ENCODE measurements at places on chromosomes 1 and 21.

- DNase-seq, result no peak
Measured at GRCh38 chr1:147077523-147077922, 94.7 kb downstream of the PRKAB2 start.

GRCh38 chr1:236636017-236636416 is 31.7 kb upstream of the HEATR1 start:
- DNase-seq, result no peak

- DNase-seq, result peak; percentile 86
Measured at GRCh38 chr1:205925736-205926135, 17.5 kb downstream of the SLC26A9 start.

DNA sequence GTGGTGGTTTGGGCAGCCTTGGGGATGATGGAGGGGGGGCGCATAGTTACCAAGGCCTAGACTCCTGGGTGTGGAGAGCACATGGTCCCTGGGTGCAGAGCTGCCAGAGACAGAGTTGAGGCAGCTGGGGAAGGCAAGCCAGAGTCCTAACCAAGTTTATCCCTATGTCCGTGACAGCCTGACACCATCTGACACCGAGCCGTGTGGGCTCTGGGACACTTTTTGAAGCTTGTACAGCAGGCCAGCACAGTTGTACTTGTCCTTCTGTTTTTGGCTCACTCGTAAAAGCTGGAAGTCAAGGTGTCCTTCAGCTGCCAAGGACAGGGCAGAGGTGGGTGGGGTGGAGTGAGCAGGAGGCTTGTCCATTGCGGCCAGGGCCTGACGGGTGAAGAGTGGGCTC is 28.5 kb downstream of the SLC26A9 start:
- DNase-seq, result no peak

- no peak for DNase-seq
Measured at GRCh38 chr1:228778466-228778865, 43.2 kb downstream of the RHOU start.

GRCh38 chr1:236020359-236021219 is 44.3 kb downstream of the NID1 start:
- DNase-seq, result no peak

- DNase-seq, result no peak
Measured at GRCh38 chr1:147751346-147751745, 9.1 kb downstream of the GJA5 start.

DNA sequence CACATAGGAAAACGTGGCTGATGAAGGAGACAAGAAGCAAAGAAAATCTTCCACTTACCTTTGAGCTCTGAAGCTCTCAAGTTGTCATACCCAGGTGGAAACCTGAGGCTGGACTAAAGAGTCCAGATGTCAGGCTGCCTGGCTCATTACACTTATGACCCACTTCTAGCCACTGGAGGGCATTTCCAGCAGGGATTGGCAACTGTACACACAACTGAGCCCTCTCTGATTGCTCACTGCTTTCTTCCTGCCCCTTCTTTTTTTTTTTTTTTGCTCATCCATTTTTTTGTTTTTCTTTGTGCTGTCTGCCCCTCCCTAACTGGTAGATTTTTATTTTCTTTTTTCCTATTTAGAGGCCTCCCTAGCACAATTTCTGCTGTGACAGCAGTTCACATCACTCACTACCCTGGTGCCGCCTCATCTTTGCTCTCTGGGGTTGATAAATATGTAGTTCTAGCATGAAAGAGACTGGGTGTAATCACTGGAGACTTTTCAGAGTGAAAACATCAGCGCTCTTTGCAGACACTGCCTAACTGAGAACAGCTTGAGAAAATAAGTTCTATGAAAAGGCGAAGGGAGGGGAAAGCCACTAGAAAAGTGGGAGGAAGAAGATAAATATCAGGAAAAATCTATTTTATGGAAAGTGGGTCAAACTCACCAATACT is 334.5 kb downstream of the NUF2 start:
- no peak for DNase-seq

DNA sequence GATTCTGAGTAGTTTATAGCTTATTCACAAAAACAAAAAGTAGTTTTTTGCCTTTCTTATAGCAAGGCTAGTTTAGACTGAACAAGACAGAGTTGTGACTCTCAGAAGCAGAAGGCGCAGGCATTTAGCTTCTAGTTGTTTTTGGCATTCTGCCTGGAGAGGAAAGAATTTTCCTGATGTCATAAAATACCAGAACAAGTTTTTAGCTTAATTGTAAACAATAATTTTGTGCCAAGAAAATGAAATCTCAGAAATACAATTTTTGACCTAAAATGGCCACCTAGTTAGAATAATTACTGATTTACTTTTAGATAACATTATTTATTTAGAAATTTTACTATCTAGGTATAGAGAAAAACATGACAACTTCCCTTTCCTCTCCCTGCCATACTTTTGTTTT is 1.0 kb downstream of the DNAJB4 start:
- peak; percentile 79 for DNase-seq

- peak; percentile 86 for DNase-seq
Measured at GRCh38 chr1:53047737-53048736, 14.0 kb upstream of the PODN start.

DNA sequence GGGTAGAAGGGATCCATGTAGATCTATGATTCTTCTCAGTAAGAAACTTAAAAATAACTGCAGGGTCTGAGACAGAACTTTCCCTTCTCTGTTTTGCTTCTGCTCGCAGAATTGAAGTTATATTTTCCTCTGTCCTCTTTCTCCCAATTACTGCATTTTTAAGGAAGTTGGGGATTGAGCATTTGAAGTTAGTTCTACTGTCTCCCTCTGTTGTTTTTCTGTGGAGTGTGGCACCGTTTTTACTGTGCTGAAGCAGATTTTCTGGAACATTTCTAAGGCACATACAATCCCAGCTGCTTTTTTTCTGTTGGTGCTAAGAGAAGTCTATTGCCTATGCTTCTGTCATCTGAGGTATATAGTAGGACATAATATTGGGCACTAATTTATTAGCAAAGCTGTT is 43.3 kb downstream of the RASAL2 start:
- DNase-seq, result no peak

DNA sequence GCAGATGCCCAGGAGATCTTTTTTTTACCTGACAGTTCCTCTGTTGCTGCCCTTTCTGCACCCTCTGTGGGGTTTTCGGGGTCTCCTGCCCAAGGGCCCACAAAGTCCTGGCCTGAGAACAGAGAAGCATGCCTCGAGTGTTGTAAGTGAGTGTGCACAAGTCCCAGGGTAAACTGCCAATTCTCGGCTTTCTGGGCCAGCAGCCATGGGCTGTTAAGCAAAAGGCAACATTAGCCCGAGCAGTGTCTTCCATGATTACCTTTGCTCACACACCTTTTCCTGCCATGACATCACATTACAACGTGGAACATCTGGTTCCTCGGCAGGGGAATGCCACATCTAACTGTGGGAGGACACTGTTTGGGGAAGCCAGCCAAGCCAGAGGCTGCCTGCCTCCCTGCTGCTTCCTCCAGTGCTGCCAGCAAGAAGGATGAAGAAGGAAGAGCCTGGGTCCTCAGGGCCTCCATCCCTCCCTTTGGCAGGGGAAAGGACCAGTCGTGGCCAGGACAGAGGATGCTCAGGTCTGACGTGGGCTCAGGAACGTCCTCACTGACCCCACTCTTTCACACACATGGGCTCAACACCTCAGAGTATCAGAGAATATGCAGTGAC is 485.9 kb downstream of the OMA1 start:
- DNase-seq, result no peak

- DNase-seq, result no peak
Measured at GRCh38 chr1:43426221-43426620, 27.5 kb downstream of the HYI start.

GRCh38 chr1:208237241-208237640 is 6.9 kb downstream of the PLXNA2 start:
- DNase-seq, result no peak

DNA sequence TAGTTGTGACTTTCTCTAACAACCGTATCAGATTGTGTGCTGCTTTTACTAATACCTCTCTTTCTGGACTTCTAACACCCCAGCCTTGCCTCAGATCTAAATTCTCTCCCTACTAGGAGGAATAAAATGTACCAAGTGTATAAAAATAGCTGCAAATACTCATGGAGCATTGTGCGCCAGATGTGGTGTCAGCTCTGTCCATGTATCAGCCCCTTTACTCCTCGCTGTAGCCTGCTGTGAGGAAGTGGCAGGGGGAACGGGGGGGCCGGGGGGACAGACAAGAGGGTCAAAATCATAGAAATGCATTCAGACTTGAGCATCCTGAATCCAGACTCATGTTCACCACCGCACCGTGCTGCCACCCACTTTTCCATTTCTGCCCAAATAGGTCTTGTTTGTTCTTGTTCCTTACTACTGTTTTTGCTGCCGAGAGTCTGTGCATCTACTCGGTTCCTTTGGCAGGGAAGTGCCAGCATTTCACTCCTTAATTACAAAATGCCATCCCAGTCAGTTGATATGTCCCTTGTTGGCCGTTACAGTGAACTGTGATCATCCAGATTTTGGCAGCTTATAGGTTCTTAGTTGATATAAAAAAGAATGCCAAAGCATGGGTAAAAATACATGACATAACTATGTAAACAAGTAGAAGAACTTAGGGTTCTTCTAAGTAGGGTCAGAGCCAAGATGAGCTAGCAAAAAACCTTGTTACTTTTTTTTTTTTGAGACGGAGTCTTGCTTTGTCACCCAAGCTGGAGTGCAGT is 76.4 kb downstream of the UBE4B start:
- no peak for DNase-seq

GRCh38 chr1:76284842-76285241 is 210.3 kb downstream of the ST6GALNAC3 start:
- DNase-seq, result no peak

- DNase-seq, result no peak
Measured at GRCh38 chr21:38671773-38672172, 134.0 kb upstream of the ETS2 start.

- DNase-seq, result no peak
Measured at GRCh38 chr1:157540852-157541251, 11.5 kb downstream of the FCRL5 start.

GRCh38 chr1:222557148-222557547 is 9.2 kb upstream of the HHIPL2 start:
- no peak for DNase-seq

- DNase-seq, result no peak
Measured at GRCh38 chr21:34499116-34499515, 12.9 kb downstream of the KCNE1 start.

DNA sequence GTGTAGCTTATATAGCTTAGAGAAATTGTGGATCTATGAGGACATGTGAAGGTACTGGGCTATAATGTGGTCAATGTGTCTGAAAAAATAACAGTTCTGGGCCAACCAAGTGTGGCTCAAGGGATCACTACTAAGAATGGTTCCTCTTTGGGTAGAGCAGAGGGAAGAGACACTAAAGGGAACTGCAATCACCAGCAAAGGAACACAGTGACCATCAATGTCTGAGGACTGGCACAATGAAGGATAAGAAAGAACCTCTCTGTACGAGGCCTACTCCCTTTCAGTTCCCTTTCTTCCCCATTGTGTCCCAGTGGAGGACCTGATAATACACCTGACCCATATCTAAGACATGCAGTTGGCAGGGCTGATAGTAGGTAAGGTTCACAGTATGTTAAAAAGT is 89.9 kb upstream of the JAK1 start:
- DNase-seq, result no peak

Measured in HS-5 (cell line).